HL-60 (cell line): ENCODE measurements at places on chromosomes 16 and 17.

GRCh38 chr17:40608061-40608581, 39.5 kb downstream of the SMARCE1 start:
- no peak for DNase-seq

DNA sequence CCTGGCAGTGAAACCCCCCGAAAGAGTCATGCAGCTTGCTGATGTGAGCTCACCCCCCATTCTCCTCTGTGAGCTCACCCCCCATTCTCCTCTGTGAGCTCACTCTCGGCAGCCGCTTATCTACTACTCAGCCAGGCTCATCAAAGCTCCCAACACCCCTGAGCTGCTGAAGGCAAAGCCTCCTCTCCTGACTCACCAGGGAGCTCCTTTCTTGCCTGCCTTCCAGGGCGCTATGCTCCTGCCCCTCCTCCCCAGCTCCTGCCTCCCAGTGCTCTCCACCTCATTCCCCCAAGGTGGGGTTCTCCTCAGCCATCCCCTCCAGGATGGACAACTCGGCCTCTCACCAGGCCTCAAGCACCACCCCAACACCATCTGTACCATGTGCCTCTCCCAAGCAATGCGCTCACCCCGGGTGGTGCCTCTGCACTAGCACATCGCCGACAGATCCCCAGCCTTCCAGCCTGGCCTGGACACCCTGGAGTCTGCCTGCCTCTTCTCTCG, 27.7 kb upstream of the FAAP100 start:
- no peak for DNase-seq

GRCh38 chr16:11136600-11136999, 119.4 kb downstream of the SOCS1 start:
- no peak for DNase-seq

GRCh38 chr16:65981057-65981456, 385.4 kb upstream of the CDH5 start:
- DNase-seq, result no peak

GRCh38 chr17:81563861-81564586, 11.9 kb upstream of the FAAP100 start:
- peak; percentile 88 for DNase-seq

GRCh38 chr17:42221886-42222745, 27.8 kb upstream of the GHDC start:
- DNase-seq, result peak; percentile 18

- DNase-seq, result peak; percentile 75
These were observed 1.6 kb downstream of the CTCF start for GRCh38 chr16:67563708-67564468.
